SHP77 (cell line): ENCODE measurements at places on chromosomes 12 and 14.

DNA sequence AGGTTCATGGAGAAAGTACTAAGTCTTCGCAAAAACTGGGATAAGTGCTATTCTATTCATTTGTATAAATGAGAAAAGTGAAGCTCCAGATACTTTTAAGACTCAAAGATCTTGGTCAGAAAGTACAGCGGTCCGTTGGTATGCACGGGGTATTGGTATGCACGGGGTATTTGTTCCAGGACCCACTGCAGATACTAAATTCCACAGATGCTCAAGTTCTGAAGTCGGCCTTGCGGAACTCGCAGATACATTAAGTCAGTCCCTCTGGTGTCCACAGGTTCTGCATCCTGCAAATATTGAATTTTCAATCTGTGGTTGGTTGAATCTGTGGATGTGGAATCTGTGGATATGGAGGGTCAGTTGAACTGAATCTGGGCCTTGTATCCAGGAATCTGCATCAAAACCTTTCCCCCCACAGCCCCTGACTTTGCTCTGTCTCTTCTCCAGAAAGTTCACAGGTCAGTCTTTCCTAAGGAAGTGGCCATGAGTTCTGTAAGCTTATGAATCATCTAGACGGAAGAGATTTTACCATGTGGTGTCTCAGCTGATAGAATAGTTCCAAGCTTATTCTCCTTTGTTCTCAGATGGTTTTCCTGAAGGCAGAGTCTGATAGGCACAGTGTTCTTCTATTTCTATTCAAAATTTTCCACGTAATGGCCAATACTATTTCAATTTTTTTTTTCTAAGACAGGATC is 274.7 kb downstream of the NEDD1 start:
- no peak for DNase-seq

GRCh38 chr14:55451398-55451797 is 11.0 kb upstream of the TBPL2 start:
- no peak for DNase-seq

- DNase-seq: peak; percentile 78
These were observed 1.7 kb upstream of the GPR68 start for GRCh38 chr14:91246051-91246852.

GRCh38 chr12:127559349-127560040 is 707.5 kb upstream of the TMEM132C start:
- peak; percentile 99 for DNase-seq

DNA sequence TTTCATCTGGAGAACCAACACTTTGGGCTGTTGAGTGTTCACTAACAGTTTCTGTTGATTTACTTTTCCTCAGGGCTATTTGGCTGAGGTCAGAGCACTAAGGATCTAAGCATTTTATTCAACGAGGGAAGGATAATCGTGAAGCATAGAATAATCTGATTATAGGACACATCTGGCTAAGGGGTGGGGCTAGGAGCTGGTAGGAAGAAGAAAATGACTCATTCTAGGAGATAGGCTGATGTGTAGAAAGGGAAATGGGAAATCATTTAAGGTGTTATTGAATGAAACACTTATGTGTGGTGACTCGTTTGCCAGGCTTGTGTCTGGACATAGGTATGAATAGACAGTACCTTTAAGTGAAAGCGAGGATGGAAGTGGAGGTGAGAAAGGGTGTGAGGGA is 167.2 kb downstream of the ETNK1 start:
- DNase-seq: no peak

- no peak for DNase-seq
These were observed 185.8 kb downstream of the SLC15A4 start for GRCh38 chr12:128637642-128638606.

- peak; percentile 68 for DNase-seq
These were observed at the start of gene USP30 for GRCh38 chr12:109052414-109053323. TSS of gene USP30 (plus strand) at chr12:109052576. CDS start at chr12:109052679, 103 bp downstream.

DNA sequence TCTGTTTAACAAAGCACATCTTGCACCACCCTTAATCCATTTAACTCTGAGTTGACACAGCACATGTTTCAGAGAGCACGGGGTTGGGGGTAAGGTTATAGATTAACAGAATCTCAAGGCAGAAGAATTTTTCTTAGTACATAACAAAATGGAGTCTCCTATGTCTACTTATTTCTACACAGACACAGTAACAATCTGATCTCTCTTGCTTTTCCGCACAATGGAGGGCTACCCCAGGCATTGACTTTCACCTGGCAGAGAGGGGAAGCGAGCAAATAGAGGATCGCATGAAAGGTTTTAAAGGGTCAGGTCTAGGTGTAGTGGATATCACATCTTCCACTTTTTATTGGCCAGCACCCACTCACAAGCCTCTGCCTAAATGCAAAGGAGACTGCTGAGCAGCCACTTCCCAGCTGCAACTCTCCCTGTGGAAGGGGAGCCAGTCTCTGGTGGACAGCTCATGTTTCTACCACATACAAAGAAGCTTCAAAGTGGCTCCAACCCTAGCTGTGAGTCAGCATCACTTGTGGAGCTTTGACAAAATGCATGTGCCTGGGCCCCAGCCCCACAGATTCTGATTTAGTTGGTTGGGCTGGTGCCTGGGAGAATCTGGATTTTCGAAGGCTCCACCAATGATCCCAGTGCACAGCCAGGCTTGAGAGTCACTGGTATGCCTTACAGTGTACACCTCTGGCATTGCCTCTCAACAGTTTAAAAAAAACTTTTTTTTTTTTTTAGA is 7.2 kb upstream of the FNTB start:
- no peak for DNase-seq

- peak; percentile 43 for DNase-seq
These were observed 8.6 kb downstream of the PPP1R1A start for GRCh38 chr12:54579696-54580333.

DNA sequence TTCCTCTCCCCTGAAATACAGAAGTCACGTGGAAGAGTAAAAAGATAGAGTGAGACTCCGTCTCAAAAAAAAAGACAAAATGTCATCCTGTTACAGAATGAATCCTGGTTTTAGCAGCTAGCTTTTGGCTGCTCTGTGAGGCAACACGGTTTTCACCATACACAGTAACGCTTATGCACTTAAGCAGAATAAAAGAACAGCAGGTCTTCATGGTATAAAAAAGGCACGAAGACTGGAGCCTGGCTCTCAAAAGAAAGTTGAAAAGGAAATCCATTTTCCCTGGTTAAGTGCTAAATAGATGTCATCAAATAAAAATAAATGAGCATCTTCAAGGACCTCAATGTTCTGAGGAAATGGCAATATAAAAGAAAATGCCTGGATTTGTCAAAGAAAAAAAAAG is 444.1 kb downstream of the IPO8 start:
- no peak for DNase-seq

- no peak for DNase-seq
These were observed 39.3 kb downstream of the FIGNL2 start for GRCh38 chr12:51809193-51809592.

DNA sequence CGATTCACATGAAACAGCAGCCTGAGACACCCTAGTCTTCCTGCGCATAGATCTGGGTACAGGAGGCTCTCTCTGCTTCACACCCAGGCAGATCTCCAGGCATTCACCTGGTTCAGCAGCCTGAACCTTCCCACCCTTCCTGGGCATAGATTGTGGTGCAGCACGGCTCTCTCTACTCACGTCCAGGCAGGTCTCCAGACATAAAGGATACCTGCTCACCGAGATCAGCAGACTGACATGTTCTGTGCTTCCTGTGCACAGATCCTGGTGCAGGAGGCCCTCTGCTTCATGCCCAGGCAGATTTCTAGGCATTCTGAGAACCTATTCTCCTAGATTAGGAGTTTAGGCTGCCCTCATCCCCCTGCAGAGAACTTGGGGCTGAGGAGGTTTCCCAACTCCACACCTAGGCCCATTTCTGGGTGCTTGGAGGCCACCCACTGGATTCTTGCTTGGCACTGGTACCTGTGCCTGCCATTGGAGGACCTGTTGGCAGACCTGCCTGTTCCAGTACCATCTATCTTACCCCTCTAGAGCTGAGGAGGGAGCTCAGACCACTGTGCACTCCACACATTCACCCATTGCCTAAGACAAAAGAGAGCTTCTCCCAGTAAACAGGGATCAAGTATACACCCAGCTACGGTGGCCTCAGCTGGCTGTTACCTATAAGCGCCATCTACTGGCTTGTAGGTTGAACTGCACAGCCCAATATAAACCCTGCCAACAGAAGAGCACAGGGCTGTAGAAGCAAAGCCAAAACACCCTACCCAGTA is 28.0 kb upstream of the GARIN6 start:
- peak; percentile 7 for DNase-seq

DNA sequence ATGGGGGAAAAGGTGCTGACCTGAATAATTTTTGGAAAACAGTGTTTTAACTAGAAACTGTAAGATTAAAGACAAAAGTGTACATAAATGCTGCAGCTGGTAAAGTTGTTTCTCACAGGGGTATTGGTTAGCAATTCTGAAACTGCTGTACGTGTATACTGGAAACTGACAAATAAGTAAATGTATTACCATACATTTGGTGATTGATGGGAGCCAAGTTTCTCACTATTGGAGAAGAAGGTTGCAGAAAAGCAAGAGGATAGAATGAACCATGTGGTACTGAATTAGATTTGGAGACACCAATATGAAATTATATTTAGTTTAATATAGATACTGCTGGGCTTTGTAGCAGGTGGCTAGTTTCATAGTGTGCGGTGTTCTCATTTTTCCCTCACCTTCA is 19.6 kb upstream of the FBXO33 start:
- DNase-seq: no peak

GRCh38 chr12:26318661-26319068 is 123.3 kb downstream of the SSPN start:
- no peak for DNase-seq

DNA sequence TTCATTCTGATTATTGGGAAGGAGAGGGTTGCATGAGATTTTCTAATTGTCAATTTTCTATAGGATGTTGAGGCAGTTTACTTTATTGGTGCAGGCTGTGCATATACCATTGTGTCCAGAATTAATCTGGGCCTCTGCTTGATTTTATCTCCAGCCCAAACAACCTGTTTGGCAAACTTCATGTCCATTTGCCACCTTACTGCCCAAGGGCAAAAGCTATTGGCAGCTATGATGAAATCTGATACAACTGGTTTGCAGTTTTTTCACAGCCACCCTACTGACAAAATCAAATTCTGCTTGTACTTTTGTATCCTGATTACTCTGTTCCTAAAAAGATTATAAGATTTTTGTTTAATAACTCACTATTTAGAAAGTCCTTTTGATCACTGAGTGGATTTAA is 789.2 kb upstream of the FBXO33 start:
- no peak for DNase-seq
